ENCODE measurements at places on chromosomes 6 and 20.

- DNase-seq, result no peak
Measured at GRCh38 chr6:15340775-15341174, 94.9 kb downstream of the JARID2 start.

GRCh38 chr20:25553819-25554296, 31.5 kb downstream of the NINL start:
- no peak for DNase-seq

- DNase-seq, result no peak
Measured at GRCh38 chr6:126002755-126003679, 16.7 kb downstream of the TRMT11 start.

- DNase-seq, result no peak
Measured at GRCh38 chr20:15682690-15683089, 890.6 kb downstream of the KIF16B start.

- DNase-seq, result no peak
Measured at GRCh38 chr6:153959276-153959675, 79.8 kb upstream of the OPRM1 start.

DNA sequence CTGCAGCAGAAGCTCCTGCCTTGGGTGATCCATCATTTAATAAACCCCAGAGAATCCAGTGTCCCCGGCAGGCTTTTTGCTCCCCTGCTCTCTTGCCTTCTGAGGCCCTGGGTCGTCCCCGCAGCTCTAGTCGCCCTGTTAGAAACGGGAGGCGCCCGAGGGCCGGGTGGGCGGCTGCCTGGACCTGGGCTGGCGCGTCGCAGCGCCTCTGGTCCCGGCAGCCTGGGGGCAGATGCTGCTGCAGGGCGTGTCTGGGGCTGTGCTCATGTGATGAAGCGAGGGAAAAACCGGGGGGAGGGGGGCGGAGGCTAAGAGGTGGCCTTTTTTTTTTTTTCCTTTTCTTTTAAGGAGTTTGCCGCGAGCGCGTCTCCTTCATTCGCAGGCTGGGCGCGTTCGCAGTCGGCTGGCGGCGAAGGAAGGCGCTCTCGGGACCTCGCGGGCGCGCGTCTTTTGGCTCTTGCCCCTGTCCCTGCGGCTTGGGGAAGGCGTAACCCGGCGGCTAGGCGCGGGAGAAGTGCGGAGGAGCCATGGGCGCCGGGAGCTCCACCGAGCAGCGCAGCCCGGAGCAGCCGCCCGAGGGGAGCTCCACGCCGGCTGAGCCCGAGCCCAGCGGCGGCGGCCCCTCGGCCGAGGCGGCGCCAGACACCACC, 394 bp downstream of the AKAP12 start:
- DNase-seq, result peak; percentile 71

- DNase-seq, result no peak
Measured at GRCh38 chr20:4267242-4267641, 251.9 kb upstream of the RNF24 start.

DNA sequence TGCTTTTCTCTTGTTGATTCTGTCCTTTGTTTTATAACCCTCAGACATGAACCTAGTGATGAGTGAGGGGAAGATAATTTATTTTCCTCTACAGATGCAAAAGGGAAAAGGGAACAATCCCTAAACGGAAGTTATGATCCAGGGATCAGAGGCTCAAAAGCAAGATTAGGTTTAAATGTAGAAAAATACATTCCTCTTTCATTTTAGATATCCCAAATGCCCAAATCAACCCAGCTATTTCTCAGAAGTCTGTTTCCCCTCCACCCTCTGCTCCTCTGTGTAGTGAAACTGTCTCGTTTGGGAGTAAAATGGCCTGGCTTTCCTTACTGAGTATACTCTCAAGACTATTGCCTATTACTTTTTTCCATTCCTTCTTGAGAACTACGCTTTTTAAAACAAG, 97.1 kb downstream of the PRL start:
- no peak for DNase-seq

GRCh38 chr20:38132156-38132909, 32.7 kb downstream of the TGM2 start:
- no peak for DNase-seq

- DNase-seq, result no peak
Measured at GRCh38 chr20:62678553-62678952, 30.1 kb upstream of the NTSR1 start.

DNA sequence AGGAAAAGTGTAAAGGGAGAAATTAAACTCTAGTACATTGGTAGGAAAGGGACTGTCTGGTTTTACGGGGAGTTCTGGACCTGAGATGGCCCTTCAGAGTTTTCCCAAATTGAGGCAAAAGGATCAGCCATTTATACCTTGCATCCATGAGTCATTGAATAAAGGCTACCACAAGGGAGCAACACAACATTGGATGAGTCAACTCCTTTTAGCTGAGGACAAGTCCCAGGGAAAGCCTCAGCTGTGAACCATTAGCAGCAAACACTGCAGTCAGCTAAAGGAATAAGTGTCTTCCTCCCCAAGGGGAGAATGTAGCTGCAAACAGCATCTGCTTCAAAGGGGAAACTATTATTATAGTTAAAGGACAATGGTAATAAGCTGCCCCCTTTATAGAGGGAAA, 468.7 kb upstream of the ID4 start:
- no peak for DNase-seq

- peak; percentile 22 for DNase-seq
Measured at GRCh38 chr6:131062241-131063027, 611 bp downstream of the EPB41L2 start.

GRCh38 chr6:92989656-92990055, 429.7 kb downstream of the EPHA7 start:
- no peak for DNase-seq

DNA sequence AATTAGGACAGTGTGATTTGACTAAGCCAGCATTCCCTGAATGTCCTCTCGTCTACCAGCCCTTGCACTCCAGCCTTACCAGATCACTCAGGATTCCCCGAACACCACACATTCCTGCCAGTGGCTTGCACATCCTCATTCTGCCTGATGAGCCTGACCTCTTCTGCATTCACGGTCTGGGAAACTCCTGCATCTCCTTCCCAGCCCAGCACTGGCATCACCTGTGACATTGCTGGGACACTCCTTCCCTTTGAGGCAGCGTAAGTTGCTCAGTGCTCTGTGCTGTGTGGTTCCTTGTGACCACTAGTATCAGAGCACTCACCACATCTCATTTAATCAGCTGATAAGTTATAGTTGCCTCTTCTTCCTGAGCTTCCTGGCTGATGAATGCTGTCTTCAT, 17.3 kb downstream of the NCOA7 start:
- no peak for DNase-seq

DNA sequence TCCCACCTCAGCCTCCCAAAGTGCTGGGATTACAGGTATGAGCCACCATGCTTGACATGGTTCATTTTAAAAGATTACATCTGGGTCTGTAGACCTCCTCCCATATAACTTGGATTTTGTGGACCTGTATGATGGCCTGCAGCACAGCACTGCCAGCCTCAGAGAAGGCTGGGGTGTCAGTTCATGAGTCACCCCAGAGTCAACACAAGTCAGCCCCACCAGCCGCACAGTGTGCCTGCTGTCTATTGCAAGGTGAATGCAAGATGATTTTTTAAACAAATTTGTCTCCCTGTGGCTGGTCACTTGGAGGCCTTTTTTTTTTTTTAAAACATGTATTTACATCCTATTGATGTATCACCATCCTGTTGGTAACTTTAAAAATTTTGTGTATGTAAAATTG, 76.7 kb downstream of the RREB1 start:
- DNase-seq, result no peak

- DNase-seq, result no peak
Measured at GRCh38 chr6:170235391-170236125, 55.3 kb downstream of the DLL1 start.

GRCh38 chr6:70176842-70177550, 125.9 kb downstream of the COL9A1 start:
- DNase-seq, result no peak

GRCh38 chr6:135217663-135218062, 36.6 kb downstream of the MYB start:
- DNase-seq, result no peak

- no peak for DNase-seq
Measured at GRCh38 chr6:136820561-136820960, 1.8 kb upstream of the PEX7 start.

DNA sequence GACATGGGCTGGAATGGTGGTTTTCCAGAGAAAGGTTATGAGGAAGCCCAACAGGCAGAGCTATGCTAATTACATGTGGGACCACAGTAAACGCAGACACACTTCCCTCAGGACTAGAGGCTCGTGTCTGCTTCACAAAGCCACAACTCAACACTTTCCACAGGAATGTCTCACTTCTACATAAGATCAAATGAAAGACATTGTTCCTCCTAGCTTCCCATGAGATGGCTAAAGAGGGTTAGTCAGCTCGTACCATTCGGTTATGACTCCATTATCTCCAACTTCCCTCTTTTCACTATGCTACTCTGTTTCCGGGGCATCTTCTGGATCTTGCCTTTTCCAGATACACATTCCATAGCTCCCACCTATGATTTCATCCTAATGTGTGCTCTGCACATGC, 29.1 kb upstream of the ZC3H12D start:
- DNase-seq, result no peak

DNA sequence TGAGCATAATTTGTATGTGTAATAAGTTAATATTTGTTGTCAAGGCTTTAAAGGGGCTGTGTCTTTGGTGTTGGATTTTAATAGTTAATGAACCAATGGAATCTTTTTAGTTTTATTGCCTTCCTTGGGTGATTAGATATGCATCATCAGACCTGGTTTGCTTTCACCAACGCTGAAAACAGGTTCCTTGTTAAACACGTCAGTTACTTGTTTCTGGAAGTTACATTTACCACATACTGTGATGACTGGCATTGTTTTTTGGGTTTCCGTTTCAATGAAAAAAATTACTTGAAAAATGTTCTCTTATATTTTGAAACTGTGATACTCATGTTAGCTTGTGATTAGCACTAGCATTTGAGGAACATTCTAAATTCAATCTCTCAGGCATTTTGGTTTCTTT, 58.6 kb upstream of the RNF144B start:
- DNase-seq, result no peak

GRCh38 chr6:30543821-30544220, 12.5 kb downstream of the GNL1 start:
- DNase-seq, result peak; percentile 35

GRCh38 chr20:58712151-58712791, 19.7 kb downstream of the NPEPL1 start:
- peak; percentile 6 for DNase-seq

- DNase-seq, result no peak
Measured at GRCh38 chr6:55774286-55775028, 100.9 kb downstream of the BMP5 start.

DNA sequence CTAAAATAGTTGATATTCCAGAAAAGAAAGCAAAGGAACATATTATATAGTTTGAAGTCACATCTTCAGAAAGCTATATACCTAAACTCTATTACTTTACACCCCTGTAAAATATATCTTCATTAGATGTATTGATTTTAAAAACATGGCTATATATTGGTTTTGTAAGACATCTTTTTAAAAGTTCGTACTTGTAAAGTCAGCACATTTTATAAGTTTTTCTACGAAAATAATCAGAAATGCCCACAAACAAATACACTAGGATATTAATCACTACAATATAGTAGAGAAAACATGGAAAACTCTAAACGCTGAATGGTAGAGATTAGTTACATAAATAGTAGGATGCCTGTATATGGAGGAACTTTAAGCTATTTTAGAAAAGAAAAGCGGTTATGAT, 52.9 kb downstream of the RNF217 start:
- no peak for DNase-seq

DNA sequence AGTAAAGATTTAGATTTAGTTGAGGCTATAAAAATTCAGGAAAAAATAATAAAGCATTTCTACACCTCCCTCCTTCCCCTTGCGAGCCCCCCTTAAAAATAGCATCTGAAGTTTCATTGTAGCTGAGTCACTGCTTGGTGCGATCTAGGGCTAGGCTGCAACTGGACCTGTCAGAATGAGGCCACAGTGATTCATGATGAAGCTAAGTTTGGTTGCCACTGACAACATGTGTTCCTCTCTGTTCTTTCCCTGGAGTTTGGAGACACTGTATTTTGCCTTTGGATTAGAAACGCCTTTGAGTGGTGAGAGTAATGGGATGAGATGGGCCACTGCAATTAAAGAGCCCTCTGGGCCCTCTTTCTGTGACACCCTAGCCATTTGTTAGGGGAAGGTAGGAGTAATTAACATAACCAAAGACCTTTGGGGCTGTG, 334.1 kb downstream of the NRN1 start:
- DNase-seq, result no peak

GRCh38 chr6:71044753-71045152, 87.9 kb upstream of the B3GAT2 start:
- no peak for DNase-seq

DNA sequence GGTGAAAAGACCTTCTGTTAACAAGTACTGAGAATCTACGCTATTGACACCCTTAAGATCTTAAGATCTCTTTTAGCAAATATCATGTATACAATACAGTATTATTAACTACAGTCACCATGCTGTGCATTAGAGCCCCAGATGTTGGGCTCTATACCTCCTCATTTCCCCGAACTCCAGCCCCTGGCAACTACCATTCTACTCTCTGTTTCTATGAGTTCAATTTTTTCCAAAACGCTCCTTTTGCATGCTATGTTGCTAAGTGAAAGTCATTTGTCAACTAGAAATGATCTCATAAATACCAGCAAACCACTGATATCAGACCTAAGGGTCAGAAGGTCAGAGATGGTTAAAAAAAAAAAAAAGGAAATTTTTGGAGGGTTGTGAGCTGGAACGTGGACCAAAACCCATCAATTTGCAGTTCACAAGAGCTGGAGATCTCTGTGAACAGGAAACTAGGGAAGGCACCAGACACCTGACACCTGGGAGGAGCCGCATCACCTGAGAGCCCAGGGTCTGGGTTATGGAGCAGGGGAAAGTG, 122.0 kb upstream of the KCNK16 start:
- no peak for DNase-seq

- no peak for DNase-seq
Measured at GRCh38 chr6:154792325-154792724, 59.1 kb downstream of the SCAF8 start.

GRCh38 chr6:117555882-117556498, 46.3 kb downstream of the GOPC start:
- DNase-seq, result peak; percentile 57

GRCh38 chr6:67031451-67031850, 1324.4 kb upstream of the EYS start:
- DNase-seq, result no peak

DNA sequence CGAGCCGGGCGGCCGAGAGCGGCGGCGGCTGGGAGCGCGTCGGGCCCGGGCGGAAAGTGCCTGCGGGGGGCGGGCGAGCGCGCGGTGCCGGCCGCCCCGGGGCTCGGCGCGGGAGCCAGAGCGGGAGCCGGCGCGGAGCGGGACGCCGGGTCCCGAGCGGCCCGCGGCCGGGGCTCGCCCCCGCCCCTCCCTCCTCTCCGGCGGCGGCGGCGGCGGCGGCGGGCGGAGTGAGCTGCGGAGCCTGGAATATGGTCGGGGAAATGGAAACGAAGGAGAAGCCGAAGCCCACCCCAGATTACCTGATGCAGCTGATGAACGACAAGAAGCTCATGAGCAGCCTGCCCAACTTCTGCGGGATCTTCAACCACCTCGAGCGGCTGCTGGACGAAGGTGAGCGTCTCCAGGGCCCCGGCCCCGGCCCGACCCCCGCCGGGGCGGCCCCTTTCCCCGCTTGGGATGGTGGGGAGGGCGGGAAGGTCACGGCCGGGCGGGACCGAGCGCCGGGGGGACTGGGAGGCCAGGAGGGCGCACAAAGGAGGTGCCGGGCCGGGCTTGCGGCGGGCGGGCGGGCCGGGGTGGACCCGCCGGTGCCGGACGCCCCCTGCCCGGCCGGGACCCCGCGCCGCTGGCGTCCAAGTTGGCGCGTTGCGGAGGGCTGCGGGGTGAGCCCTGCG, 565 bp downstream of the QKI start:
- peak; percentile 44 for DNase-seq

GRCh38 chr6:123168466-123168865, 172.4 kb downstream of the CLVS2 start:
- DNase-seq, result no peak

GRCh38 chr6:47525330-47526057, 47.9 kb downstream of the CD2AP start:
- no peak for DNase-seq
